PC-3 (cell line): ENCODE measurements at places on chromosomes 6 and 20. TPM values are rescaled to one million over a fixed set of nuclear protein-coding genes. Genes with fewer than 3 reads are reported as not detected.

NOX3 gene
- not detected in 2 replicates for total RNA-seq

VSTM2L gene
- 45.8 and 56.4 TPM in 2 replicates for total RNA-seq

AGER gene
- total RNA-seq = 2.0 and 5.0 TPM in 2 replicates

XKR7 gene
- total RNA-seq = not detected in 2 replicates

CPNE5 gene
- total RNA-seq = 0.29 TPM in 1 of 2 replicates, not detected in the other

FBXO30 gene
- total RNA-seq = 2.5 and 3.1 TPM in 2 replicates

RUNX2 gene
- total RNA-seq = 3.8 and 7.3 TPM in 2 replicates

ZBTB12 gene
- 5.4 and 8.6 TPM in 2 replicates for total RNA-seq

IP6K3 gene
- total RNA-seq = not detected in 2 replicates

NKAIN4 gene
- total RNA-seq = not detected in 2 replicates

WFDC10B gene
- total RNA-seq = not detected in 2 replicates

BTBD3 gene
- total RNA-seq = 21.6 and 31.4 TPM in 2 replicates
